Stimulated activated CD4-positive, alpha-beta T cell treated with anti-CD3 and anti-CD28 coated beads, Interleukin-1b, Interleukin-23, amount 100 ng/mL, for 1 hour (primary cell): ENCODE measurements at places on chromosomes 2 and 18.

- DNase-seq: no peak
Measured at GRCh38 chr18:58871514-58872420, 7.1 kb downstream of the ZNF532 start.

DNA sequence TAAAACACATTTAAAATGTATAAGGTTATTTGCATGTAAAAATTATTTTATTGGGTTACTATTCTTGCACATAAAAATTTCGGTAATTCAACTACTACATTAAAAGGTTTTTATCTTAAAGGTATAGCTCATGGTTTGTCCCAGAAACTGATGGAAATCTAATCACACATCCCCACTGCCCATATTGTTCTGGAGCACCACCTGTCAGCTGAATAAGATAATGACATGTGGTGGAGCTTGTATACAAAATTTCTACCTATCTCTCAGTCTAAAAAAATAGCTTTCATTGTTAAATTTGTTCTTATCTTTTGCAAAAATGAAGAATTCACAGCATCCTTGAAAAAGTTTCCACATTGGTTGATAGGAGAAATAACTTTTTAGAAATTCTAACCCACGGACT is 18.3 kb downstream of the ERBB4 start:
- DNase-seq: no peak

DNA sequence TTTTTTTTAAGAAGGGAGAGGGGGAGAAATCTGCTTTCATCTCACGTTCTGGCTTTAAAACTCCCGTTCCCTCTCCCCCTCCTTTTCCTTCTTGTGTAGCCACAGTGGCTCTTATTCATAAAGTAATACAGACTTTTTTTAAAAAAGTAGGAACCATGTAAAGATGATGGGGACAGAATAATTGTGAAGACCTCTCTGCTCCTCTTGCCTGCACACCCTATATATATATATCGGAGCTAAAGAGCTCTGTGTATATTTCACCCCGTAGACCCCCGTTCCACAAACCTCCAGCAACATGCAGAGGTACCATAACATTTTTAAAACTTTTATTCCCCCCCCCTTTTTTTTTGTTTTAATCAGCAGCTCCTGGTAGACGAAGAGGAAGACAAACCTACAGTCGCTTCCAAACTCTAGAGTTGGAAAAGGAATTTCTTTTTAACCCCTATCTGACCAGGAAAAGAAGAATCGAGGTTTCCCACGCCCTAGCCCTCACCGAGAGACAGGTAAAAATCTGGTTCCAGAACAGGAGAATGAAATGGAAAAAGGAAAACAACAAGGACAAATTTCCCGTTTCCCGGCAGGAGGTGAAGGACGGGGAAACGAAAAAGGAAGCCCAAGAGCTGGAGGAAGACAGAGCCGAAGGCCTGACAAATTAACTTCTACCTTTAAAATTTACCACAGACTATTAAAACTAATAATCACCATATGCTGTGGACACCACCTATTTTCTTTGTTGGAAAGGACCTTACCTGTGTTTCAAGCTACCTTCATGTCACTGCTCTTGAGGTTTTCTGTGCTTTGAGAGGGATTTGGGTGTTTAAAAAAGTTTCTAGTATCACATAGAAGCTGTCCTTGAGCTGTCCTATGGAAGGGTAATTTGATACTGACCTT is 1.7 kb downstream of the HOXD8 start:
- no peak for DNase-seq

- no peak for DNase-seq
Measured at GRCh38 chr2:143481733-143482132, 352.5 kb downstream of the ARHGAP15 start.

DNA sequence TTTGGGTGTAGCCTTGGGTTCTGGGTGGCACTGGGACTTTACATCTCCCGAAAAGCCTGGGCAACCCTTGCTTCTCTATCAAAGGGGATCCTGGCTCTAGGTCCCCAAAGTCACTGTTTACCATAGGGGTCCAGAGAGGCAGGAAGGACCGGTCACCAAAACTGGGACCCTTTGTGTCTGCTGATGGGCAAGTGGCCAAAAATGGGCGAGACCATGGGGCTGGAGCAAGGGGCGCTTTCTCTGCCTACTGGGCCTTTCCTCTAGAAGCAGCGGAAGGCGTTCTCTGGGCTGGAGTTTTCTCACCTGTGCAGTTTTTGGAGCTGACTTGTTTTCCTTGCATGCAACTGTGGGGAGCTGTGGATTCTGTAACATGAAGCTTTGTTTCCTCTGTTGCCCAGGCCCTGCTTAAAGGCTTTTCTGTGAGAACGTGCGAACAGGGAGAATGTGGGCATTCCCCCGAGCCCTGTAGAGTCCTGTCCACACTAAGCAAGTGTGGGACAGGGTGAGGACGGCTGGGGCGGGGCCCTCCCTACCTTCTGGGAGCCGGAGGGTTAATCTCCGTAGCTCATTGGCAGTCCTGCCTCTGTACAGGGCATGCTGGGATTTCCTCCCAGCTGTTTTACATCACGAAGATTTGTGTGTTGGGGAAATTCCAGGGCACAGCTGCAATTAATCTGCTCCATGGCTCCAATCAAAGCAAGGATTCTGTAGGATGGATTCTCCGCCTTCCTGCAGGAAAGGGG is 50.2 kb downstream of the TGOLN2 start:
- no peak for DNase-seq

GRCh38 chr2:174951745-174952144 is 53.4 kb downstream of the CHN1 start:
- no peak for DNase-seq

DNA sequence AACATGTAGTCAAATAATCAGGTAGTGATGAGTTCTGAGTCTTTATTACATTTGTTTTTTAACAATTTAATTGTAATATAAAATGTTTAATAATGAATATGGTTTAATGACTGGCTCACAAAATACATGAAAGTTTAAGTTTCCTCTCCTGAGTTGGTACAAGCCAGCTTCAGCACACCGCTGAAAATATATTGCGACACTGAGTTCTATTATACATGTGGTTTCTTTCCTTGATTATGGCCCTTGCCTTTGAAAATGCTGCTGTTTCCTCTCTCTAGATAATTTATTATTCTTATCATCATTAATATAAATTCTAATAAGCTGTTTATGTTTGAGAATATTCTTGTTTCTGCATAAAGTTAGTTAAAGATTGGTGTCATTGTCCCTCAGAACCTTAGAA is 249.3 kb downstream of the PARD3B start:
- DNase-seq: no peak

DNA sequence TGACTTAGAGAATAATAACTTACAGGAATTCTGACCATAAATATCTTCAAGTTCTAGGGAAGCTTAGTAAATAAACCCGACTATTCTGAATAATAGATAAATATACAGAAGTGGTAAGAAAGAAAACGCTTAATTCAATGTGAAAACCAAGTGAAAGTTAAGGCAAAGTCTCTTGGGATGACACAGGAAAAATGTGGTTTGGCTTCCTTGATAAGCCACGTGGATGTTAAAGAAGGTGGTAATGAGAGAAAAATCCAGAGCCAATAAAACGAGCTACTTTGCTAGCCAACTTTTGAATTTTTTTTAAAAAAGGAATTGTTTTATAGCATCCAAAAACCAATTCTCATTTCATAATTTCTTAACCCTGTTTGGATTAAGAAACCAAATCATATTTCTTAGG is 166.2 kb upstream of the VRK2 start:
- no peak for DNase-seq

DNA sequence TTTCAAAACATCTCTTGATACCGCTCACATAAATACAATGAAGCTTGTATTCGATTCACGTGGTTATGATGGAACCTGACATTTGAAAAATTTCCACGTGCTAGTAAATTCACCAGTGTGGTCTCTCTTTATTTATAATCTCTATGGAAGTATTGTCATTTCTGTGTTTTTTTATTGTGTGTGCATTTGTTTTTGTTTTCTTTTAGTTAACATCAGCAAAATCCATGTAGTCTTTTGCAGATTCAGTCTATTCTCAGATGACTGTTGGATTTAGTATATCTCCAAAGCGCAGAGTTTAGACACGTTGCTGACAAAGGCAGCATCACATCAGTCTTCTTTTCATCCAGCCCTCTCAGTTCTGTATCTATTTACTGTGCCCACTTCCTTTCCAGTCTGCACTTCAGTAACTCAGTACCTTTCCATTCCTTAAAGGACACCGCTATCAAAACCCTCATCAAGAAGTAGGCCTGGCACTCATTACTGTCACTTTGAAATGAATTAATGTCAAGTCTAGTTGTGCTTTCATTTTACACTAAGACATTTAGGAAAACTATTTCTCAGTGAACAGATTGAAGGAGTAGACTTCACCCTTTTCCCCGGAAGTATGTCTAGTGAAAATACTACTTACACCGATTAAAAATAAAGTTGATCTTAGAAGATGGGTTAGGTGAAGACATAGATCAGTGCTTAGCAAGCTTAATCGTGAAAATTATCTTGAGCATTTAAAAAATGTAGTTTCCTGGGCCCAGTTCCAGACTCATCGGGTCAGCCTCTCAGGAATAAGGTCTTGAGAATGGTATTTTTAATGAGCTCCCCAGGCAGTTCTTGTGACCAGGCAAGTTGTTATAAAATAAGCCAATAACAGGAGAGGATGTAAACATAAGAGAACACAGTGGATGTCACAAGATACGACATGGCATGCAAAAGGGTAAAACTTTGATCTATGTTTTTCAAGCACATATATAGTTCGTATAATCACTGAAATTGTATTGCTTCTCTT is 506.8 kb upstream of the ZEB2 start:
- DNase-seq: no peak

GRCh38 chr2:158495175-158495574 is 38.4 kb downstream of the PKP4 start:
- no peak for DNase-seq

DNA sequence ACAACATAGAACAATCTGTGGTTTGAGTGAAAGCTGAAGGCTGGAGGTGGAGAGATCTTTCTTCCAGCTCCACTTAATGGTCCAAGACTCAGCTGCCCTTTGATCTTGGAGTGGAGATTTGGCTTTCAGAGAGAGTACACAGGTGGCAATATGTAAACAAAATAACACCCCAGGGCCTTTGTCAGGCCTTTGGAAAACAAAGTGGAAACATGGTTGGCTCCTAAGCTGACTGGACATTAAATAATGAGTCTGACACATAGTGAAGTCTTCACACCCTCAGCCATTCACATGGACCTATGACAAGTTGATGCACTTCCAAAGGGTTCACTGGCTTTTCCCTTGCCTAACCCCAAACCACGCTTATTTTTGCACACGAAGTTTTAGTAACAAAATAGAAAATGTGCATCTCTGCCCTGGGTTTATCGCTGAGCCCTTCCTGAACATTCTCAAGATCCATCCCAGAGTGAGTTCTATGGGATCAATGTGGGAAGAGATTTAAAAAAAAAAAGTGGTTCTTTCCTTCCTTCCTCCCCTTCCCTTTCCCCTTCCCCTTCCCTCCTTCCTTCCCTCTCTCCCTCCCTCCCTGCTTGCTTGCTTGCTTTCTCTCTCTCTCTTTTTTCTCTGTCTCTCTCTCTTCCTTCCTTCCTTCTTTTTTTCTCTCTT is 201.3 kb upstream of the NT5C1B start:
- DNase-seq: no peak

DNA sequence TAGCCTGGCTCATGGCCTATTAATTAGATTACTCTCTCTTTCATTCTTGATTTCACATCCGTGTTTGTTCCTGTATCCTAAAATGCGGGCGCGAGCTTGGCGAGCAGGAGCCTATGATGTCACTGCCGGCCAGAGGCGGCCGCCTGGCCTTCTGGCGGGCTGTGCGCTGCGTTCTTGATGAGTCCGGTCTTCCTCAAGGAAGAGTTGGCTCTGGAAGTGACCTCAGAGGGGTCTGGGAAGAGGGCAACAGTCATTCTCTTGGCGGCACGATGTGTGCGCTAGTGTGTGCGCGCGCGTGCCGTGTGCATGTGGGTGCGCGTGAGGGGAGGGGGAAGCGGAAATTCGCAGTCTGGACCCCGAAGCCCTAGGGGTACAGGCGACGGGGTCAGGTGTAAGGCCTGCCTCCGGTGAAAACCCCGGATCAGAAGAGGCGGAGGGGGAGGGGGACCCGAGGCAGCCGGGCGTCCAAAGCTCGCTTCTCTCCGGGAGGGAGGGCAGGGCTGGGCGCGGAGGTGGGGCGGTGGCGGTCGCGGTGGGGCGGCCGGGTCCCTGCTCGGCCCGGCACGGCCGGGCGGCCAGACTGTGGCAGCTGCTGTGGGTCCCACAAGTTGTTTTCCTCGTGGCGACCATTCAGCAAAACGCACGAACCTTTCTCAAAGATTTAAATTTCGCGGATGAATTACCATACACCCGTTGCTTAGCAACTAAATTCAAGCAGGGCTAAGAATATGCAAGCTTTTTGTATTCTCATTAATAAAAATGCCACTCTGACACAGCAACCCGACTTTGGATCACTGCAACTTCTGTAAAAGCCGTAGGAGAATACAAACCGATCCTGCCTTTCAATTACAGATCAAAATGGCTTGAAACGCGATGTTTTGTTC is 8.4 kb downstream of the POU3F3 start:
- DNase-seq: no peak
